T-helper 9 cell (primary cell): ENCODE measurements at places on chromosomes 7 and 10.

DNA sequence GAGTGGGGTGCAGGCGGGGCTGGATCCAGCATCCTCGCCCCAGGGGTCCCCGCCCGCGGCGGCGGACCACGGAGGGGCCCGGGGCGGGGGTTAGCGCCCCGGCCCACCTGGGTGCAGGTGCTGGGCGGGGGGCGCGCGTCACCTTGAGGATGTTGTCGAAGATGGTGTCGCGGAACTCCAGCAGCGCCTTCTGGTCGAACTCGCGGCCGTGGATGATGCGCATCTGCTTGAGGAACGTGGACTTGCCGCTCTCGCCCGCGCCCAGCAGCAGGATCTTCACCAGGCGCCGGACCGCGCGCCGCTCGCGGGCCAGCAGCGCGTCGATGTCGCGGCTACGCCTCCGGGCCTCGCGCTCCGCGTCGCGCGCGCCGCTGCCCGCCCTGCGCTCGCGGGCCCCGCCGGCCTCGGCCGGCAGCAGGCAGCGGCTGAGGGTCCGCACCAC, 376 bp downstream of the GNA12 start:
- DNase-seq: peak; percentile 15

GRCh38 chr7:144668503-144668902, 167.3 kb downstream of the TPK1 start:
- DNase-seq: no peak

- no peak for DNase-seq
These were observed 77.4 kb upstream of the RET start for GRCh38 chr10:42999385-43000020.

DNA sequence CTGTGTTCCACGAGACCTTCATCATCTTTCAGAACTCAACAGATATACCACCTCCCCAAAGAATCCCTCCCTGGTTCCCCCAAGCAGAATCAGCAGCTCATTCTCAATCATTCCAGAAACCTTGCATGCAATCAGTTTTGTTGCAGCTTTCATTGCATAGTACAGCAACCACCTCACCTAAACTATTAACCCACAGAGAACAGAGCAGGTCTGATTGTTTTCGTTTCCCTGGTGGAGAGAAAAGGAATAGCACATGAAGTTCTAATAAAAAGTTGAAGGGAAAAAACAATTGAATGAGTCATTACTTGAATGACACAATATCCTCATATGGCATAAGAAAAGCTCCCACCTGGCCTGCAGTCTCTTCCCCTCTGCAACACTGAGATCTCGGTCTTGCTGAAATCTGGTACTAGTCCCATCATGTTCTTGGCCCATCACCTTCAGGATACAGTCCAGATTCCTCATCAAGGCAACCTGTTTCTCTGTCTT, 147.1 kb upstream of the GDF10 start:
- no peak for DNase-seq

DNA sequence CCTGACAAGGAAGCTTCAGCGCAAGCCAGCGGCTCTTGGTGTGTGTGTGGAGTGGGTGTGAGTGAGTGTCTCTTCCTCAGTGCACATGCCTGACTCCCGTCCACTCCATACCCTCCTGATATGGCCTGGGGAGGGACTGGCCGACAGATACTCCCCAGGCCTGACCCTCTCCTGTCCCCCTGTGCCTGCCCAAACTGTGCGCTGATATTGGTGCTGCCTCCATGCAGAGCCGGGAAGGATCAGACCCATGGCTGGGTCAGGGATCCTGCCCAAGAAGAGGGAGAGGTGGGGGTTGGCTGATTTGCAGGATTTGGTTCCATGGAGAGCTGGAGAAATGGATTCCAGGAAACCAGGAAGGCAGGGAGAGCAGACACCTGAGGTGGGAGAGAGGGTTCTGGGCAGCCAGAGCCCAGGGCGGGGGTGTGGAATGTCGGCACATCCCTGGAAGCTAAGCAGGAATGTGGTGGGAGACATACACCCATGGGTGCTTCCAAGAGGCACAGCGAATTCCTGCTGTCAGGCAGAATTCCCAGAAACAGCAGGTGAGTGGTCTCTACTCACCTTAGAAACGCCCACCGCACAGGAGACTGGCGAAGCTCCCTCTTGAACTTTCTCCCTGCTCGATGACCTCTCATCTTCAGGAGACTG, 6.3 kb downstream of the CALML5 start:
- DNase-seq: no peak

- no peak for DNase-seq
These were observed 36.8 kb upstream of the NUB1 start for GRCh38 chr7:151304856-151305255.
